Sciatic nerve (tissue), 2 donors: ENCODE measurements at places on chromosomes 3 and 15.

DNA sequence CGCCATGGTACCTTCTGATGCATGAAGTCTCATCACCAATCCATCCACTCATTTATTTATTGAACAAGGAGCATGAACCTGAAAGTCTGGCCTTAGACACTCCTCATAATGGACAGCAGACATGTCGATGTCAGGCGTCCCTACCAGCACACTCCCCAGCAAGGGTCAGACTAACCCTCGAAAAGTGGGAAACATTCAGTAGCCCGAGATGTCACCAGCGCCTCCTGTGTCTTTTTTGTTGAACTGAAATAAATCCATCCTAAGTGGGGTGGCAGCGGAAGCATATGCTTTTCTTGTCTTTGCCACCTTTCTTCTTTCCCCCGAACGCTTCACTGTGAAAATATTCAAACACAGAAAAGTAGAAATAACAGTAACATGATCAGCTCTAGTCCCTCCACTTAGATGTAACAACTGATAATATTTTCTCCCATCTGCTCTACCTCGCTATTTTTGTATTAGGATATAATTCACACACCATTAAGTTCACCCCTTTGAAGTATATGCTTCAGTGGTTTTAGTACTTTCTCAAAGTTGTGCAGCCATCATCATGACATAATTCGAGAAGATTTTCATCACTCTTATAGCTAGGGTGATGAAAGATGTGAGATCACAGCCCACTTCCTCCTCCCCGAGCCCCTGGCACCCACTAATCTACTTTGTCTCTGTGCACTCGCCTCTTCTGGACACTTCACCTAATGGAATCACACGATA lies 121.6 kb downstream of the ADAMTS17 start:
- DNase-seq: no peak

- DNase-seq: no peak
Measured at GRCh38 chr15:39896101-39896500, 24.0 kb downstream of the GPR176 start.

- DNase-seq: no peak
Measured at GRCh38 chr15:61205346-61205921, 23.7 kb downstream of the RORA start.

DNA sequence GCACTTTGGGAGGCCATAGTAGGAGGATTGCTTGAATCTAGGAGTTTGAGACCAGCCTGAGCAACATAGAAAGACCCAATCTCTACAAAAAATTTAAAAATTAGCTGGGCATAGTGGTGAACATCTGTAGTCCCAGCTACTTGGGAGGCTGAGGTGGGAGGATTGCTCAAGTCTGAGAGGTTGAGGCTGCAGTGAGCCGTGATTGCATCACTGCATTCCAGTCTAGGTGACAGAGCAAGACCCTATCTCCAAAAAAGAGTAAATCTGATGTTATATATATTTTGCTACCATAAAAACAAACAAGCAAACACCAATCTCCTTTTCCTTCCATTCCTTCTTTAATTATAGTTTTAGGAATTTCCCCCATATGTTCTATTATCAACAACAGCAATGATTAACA lies 74.2 kb upstream of the RNU6-1 start:
- DNase-seq: no peak

- DNase-seq: no peak
Measured at GRCh38 chr3:141126661-141127343, 75.7 kb downstream of the SPSB4 start.

- DNase-seq: no peak
Measured at GRCh38 chr15:63729115-63729884, 104.4 kb downstream of the HERC1 start.
